Ovary (tissue), 10 donors: ENCODE measurements at places on chromosomes 1 and 21.

GRCh38 chr1:109509176-109510134 lies at the start of gene AMIGO1:
Gene AMIGO1 (minus strand): TSS chr1:109509727. CDS start chr1:109508912, 815 bp downstream.
- DNase-seq: peak; percentile 85

- DNase-seq: no peak
These were observed 37.6 kb downstream of the DUSP10 start for GRCh38 chr1:221704306-221704705.

GRCh38 chr1:156725683-156726280 lies 2.5 kb upstream of the METTL25B start:
- DNase-seq: peak; percentile 89

DNA sequence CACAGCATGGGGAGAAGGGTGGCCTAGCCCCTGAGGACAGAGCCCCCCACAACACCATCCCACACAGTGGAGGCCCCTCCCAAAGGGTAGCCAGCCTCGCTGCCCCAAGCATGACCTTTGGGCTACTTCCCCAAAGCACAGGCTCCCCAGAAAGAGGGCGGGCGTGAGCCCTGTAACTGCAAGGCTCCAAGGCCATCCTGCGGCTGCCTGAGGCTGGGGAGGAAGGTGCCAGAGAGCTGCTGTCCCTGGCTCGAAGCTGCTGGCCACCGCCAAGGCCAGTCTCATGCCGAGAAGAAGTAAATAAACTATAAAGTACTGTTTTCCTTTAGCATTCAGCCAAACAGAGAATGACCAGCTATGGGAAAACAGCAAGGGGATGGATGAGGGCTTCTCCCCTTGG lies 27.5 kb downstream of the UBASH3A start:
- no peak for DNase-seq

DNA sequence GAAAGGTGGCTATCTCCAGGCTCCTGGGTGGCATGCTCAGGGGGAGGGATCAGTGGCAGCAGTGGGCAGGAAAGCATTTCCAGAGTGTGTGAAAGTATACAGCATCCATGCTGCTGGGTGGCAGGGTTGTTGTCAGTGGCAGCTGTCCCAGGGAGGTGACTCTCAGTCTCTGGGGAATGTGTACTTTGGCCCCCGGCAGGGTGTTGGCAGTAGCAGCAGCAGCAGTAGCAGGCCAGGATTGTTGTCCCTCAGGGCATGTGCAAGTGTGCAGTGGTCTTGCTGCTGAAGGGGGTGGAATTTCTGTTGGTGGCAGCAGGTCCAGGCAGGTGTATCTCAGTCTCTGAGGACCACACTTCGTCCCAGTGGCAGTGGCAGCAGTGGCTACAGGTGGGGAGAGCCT lies 71.7 kb upstream of the GUCA2B start:
- no peak for DNase-seq
